Pancreas (tissue), 10 donors: ENCODE measurements at places on chromosomes 16 and 17. TPM values are rescaled to one million over a fixed set of nuclear protein-coding genes. Genes with fewer than 3 reads are reported as not detected.
A peak's percentile ranks its signal among the peaks of the same experiment; 100 is the strongest.

Gene USP31
- 10.0 TPM for total RNA-seq

Gene ADAM11
- total RNA-seq = 0.12 TPM

Gene TVP23A
- total RNA-seq = 0.18 TPM

DNA sequence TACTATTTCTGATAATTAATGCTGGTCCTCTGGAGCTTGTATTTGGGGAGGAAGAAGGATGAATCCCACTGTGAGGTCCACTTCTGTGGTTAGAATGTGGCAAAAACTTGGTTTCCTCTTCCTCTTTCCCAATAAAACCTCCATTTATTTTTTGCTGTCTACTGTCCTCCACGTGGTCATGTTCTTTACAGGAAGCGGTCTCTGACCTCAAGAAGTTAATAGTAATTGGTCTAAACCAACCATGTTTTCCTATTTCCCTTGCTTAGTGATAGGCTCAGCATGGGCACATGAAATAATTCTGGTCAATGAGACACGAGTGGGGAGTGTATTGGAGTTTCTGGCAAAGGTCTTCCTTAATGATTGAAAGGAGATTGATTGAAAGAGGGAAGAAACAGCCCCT, 33.9 kb downstream of the CHP2 start:
- no peak for DNase-seq
- no peak overlapping the region for H3K4me3 ChIP-seq
- H3K27ac ChIP-seq = no peak overlapping the region

- H3K27ac ChIP-seq = no peak overlapping the region
- no peaks in the 10 kb centered on the region for H3K27me3 ChIP-seq
- H3K36me3 ChIP-seq = no peaks in the 10 kb centered on the region
- no peak for DNase-seq
Observed at GRCh38 chr16:86955136-86955855, 361.9 kb downstream of the C16orf95 start.

GRCh38 chr16:27772093-27772825, 222.3 kb downstream of the KATNIP start:
- no peak overlapping the region for H3K4me3 ChIP-seq
- H3K27me3 ChIP-seq = no peaks in the 10 kb centered on the region
- no peak overlapping the region for H3K27ac ChIP-seq
- no peaks in the 10 kb centered on the region for H3K36me3 ChIP-seq

DNA sequence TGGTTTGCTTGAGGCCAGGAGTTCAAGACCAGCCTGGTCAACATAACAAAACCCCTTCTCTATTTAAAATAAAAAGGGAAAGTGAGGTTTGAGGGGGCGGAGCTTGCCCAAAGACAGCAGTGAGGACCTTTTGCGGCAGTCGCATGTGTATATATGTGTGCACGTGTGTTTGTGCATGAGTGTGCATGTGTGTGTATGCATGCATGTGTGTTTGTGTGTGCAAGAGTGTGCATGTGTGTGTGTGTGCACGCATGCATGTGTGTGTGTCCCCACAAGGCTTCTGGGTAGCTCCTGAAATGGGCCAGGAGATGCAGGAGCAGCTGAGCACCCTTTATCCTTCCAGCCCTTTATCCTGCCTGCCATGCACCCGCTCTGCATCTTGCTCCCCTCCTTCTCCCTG, 9.0 kb downstream of the RHBDL3 start:
- DNase-seq = no peak
- H3K4me3 ChIP-seq = no peak overlapping the region
- H3K27me3 ChIP-seq = no peaks in the 10 kb centered on the region
- H3K4me1 ChIP-seq = no peaks in the 10 kb centered on the region
- no peak overlapping the region for H3K27ac ChIP-seq
- no peaks in the 10 kb centered on the region for H3K36me3 ChIP-seq

GRCh38 chr16:67399218-67399733, 6.0 kb upstream of the TPPP3 start:
- H3K27me3 ChIP-seq = no peaks in the 10 kb centered on the region
- no peak overlapping the region for H3K27ac ChIP-seq
- peaks cover 26% of the 10 kb centered on the region for H3K4me1 ChIP-seq
- DNase-seq = peak; percentile 34

DNA sequence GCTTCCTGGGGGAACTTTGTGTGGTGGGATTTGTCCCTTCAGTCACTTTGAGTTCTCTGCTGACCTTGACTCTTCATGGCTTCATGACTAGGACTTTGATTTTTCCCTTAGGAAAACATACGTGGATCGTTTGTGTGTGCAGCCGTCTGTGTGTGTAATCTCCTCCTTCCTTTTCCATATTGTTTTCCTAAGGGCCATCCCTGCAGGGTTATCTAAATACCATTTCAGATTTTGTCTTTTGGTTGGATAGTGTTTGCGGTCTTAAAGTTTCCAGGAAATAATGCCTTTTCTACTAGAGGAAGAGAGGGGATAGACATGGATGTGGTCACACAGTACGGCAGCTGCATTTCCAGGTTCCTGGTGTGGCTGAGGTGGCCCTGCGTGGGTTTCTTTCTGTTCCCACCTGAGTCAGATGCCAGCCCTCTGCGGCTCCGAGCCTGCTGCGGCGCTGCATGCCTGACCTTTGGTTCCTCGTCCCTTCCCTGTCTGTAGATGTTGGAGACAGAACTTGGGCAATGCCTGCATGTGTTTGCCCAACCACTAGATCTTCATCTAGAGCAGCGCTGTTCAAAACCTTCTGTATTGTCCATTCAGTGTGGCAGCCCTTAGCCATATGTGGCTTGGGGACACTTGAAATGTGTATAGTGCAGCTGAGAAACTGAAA, 72.0 kb upstream of the LGALS9 start:
- peak overlapping the region; percentile 38 for H3K27ac ChIP-seq
- H3K4me3 ChIP-seq = no peak overlapping the region
- no peaks in the 10 kb centered on the region for H3K36me3 ChIP-seq
- no peaks in the 10 kb centered on the region for H3K27me3 ChIP-seq
- H3K4me1 ChIP-seq = peaks cover 36% of the 10 kb centered on the region
- DNase-seq = no peak

DNA sequence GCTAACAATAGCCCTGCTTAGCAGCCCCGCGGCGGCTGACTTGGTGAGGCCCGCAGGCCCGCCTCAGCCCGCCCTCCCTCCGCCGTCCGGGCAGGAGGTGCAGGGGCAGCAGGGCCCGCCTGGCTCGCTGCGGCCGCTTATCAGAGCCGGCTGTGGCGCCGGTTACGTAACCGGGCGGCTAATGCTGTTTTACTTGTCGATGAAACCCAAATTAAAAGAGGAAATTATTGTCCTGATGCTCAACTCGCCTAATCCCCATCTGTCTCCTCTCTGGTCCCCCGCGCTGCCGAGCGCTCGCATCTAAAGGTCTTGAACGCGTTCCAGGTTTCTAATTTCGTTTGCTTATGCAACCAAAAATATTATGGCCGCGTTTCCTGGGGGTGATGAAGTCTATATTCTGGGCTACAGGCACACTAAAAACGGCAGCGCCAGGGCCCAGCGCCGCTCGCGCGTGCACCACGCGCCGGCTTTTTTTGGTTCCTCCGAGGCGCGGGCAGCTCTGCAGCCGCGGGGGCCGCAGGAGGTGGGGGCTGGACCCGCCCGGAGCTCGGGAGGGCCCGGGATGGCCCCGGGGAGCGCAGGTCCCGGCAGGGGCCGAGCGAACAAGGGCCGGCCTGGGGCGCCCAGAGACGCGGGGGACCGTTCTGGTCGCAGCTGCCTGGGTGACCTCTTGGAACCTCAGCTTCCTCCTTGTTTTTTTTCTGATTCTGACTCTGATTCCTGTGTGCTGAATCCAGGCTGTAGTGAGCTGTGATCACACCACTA, 65.2 kb upstream of the TOB1 start:
- peak overlapping the region; percentile 37 for H3K4me3 ChIP-seq
- peaks cover 15% of the 10 kb centered on the region for H3K4me1 ChIP-seq
- no peaks in the 10 kb centered on the region for H3K36me3 ChIP-seq
